ENCODE measurements at places on chromosomes 2 and 18. TPM values are rescaled to one million over a fixed set of nuclear protein-coding genes. Genes with fewer than 3 reads are reported as not detected.
A peak's percentile ranks its signal among the peaks of the same experiment; 100 is the strongest.

DNA sequence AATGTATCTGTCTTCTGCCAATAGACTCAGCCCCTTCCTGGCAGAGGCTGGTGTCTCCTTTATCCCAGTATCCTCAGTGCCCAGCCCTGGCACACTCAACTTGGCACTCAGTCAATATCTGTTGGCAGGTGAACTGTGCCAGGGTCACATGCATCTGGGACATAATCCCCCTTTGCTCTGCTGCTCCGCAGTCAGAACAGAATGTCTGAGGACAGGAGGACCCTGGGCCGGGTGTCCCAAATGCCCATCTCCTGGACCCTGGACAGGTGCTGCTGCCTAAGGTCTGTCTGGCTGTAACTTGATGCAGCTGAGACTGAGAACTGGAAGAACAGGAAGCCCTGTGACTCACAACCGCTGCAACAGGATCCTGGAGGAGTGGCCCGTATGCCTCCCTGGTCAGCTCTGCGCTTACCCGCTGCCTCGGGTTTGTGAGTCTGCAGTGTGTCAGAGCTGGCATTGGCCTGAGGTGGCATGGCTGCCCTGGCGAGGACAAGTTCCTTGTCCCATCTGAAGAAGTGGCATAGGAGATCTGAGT lies 11.4 kb downstream of the HK2 start:
- H3K4me3 ChIP-seq: peak overlapping the region; percentile 31
- DNase-seq: peak; percentile 35
- H3K36me3 ChIP-seq: peaks cover 38% of the 10 kb centered on the region
- no peaks in the 10 kb centered on the region for H3K27me3 ChIP-seq
- peaks cover 95% of the 10 kb centered on the region for H3K4me1 ChIP-seq

The ELOA2 gene
- not detected for total RNA-seq

- H3K4me1 ChIP-seq: no peaks in the 10 kb centered on the region
- no peaks in the 10 kb centered on the region for H3K36me3 ChIP-seq
- no peak overlapping the region for H3K4me3 ChIP-seq
- H3K27ac ChIP-seq: no peak overlapping the region
- DNase-seq: no peak
Observed at GRCh38 chr2:187214306-187214705, 233.7 kb downstream of the CALCRL start.

DNA sequence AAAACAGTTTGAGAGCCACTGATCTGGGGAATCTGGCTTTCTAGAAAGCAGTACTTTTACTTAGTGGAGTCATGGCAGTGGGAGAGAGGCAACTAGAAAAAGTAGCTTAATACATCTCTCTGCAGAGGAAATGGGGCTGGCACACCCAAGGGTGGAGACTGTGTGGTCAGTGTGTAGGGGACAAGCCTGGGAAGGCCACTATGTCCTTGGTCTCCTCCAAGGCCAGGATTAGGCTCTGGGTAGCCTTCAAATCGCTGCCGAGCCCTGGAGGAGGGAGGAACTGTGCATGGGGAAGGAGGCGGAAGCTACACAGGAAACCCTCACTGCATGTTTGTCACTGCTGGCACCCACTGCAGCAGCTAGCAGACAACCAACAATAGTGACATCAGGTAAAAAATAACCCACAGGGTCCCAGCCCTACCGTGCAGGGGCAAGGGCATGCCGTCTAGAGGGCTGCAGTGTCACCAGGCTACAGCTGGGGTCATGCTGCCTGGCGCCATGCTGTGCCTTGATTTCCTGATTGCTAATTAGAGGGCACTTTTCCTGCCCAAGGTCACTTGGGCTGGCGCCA lies 34.8 kb downstream of the LBH start:
- peaks cover 72% of the 10 kb centered on the region for H3K4me1 ChIP-seq
- peak; percentile 76 for DNase-seq
- H3K27ac ChIP-seq: peak overlapping the region; percentile 98

DNA sequence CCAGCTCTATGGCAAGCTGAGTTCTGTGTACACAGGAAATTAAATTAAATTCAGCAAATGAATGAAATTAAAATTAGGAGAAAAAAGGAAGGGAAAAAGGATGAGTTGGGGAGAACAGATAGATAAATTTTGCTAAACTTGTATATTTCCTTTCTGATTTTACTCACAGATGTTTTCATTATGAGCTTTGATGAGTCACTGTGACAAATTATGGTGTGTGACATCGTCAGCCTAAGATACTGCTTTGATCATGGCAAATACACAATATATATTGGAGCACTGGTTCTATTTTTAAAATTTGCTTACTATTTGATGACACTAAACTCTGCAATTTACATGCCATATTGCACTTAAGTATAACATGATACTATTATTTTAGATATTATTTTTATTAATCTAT lies 464.6 kb upstream of the SPHKAP start:
- no peaks in the 10 kb centered on the region for H3K27me3 ChIP-seq
- no peaks in the 10 kb centered on the region for H3K36me3 ChIP-seq
- DNase-seq: no peak
- no peak overlapping the region for H3K4me3 ChIP-seq
- no peaks in the 10 kb centered on the region for H3K4me1 ChIP-seq

All from activated CD8-positive, alpha-beta T cell treated with anti-CD3 and anti-CD28 coated beads, Interleukin-2, amount 10 ng/mL, durations not matched to agents 7 days and 5 days (primary cell).